Stimulated activated CD4-positive, alpha-beta T cell treated with anti-CD3 and anti-CD28 coated beads, Interleukin-12 subunit alpha, Interleukin-12 subunit beta, amount 100 ng/mL, for 48 hours (primary cell): ENCODE measurements at places on chromosomes 6 and 20.

DNA sequence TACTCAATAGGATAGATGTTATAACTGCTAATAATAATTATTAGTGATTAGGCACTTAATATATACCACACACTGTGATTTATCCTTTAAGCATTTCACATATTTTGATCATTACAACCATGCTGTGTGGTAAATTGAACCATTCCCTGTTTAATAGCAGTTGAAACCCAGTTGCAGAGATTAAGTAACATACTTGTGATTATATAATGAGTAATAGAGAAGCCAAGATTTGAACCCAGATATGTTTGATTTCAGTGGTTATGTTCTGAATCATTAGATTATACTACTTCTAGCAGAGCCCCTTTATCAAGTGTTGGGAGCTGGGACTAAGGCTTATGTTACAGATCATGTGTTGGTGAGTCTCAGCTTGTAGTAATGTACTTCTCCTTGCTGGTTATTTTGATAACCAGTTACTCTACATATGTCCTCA, 44.1 kb downstream of the STK4 start:
- no peak for DNase-seq

DNA sequence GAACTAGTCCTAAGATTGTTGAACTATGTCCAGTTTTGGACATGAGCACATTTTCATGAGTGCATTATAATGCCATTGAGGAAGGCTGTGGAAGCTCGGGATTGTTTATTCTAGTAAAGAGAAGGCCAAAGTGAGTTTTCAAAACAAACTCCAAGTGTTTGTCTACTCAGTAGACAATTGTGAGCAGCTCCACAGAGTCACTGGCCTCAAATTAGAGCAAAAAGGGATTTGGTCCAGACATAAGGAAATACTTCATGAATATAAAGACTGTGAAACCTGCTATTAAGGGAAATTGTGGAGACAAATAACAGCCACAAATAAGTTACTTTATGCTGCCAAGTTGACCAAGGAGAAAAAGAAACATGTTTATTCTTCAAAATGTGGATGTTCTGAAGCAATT, 42.6 kb upstream of the PREP start:
- no peak for DNase-seq

GRCh38 chr6:77926198-77926751, 273.4 kb downstream of the MEI4 start:
- DNase-seq, result no peak

DNA sequence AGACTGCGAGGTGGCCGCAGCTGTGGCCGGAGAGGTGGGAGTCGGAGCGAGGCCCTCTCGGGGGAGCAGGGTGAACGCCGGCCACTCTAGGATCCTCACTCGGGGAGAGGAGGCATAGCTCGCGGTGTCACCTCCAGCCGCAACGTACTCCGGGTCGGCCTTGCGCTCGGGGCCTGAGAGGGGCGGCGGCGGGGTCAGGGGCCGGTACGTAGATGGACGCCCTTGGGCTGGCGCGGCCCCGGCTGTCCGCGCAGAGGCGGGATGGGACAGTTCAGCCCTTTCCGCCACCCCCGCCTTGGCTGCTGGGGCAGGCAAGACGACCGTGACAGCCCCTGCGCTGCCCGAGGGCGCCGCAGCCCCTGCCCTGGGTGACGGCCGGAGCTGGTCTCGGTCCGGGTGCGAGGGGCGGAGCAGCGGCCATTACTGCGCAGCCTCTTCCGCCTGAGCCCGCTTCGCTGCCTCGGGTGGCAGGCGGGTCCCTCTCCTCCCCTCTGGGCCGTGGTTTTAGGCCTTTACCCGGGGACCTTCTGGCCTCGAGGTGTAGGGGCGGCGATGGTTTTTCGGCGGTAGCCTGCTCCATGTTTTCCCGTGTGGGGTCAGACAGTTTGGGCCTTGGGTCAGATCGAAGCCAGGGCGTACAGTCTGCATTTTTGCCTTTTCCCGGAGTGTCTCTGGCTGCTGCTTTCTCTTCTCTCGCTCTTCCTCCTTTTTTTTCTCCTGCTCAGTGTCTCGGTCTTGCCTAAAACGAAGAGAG, 405 bp downstream of the RNF146 start:
- peak; percentile 15 for DNase-seq

DNA sequence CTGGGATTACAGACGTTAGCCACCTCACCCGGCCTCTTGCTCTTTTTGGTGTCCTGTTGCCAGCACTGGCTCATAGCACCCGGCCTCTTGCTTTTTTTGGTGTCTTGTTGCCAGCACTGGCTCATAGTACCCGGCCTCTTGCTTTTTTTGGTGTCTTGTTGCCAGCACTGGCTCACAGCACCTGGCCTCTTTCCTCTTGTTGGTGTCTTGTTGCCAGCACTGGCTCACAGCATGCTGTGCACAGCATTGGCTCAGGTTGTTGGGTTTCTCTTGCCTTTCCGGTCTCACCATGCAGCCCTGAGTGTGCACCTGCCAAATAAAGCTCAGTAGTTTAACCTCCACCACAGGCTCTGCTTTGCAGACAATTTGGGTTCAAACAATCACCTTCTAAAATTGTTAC, 208.2 kb downstream of the THBS2 start:
- DNase-seq, result no peak

DNA sequence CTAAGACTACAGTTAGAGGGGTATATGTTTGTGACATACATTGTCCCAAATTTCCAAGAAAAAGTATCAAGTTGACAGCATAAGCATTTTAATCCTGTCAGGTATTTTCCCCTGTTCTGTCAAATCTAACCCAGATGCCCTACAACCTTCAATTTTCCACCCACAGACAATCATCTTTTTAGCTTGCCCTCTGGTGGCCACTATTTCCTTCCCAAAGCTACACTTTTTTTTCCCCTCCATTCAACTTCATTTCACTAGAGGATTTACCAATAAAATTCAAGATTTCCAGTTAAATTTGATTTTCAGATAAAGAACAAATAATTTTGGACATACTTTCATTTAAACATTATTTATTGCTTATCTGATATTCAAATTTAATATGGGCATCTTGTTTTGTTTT, 286.6 kb downstream of the TENT5A start:
- DNase-seq, result no peak

GRCh38 chr6:27280064-27280539, 32.0 kb downstream of the POM121L2 start:
- DNase-seq, result no peak

GRCh38 chr20:59064214-59064722, 21.7 kb upstream of the PRELID3B start:
- DNase-seq, result no peak

DNA sequence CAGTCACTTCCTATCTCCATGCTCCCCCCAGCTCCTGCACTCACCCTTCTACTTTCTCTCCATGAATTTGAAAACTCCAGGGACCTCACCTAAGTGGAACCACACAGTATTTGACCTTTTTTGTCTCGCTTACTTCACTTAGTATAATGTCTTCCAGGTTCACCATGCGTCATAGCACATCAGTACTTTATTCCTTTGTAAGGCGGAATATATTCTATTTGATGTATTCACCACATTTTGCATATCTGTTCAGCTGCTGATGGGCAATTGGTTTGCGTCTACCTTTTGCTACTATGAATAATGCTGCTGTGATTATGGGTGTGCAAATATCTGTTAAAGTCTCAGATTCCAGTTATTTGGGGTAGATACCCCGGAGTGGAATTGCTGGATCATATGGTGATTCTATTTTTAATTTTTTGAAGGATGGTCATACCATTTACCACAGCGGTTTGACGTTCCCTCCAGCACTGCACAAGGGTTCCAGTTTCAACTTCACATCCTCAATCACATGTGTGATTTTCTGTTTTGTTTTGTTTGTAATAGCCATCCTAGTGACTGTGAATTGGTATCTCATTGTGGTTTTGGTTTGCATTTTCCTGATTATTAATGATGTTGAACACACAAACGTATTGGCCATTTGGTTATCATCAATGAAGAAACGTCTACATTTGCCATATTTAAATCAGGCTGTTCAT, 20.3 kb upstream of the SYNDIG1 start:
- no peak for DNase-seq

- DNase-seq, result no peak
Measured at GRCh38 chr6:128351255-128351514, 169.2 kb downstream of the PTPRK start.

- peak; percentile 50 for DNase-seq
Measured at GRCh38 chr6:166097914-166098522, 69.6 kb downstream of the TBXT start.

GRCh38 chr6:113019176-113019575, 672.0 kb downstream of the RFPL4B start:
- no peak for DNase-seq

DNA sequence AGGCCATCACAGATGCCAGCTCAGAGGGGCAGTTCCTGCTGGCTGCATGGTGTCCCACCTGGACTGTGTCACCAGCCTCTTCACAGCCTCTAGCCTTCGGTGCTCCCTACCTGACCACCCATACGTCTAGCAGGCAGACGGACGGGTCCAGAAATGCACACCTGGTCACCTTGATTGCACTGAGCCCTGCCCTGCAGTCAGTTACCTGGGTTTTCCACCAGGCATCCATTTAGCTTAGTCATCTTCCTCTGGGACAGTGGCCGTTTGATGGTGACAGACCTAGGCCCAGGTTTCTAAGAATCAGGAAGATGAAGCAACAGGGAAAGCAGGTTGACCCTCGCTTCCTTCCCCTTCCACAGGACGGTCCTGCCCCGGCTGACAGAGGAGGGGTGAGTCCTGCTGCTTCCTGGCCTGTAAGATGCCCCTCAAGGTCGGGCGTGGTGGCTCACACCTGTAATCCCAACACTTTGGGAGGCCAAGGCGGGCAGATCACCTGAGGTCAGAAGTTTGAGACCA, 9.8 kb upstream of the BPI start:
- DNase-seq, result no peak

- DNase-seq, result no peak
Measured at GRCh38 chr6:106315765-106316374, 9.7 kb downstream of the ATG5 start.

- no peak for DNase-seq
Measured at GRCh38 chr20:58740356-58741308, 48.0 kb downstream of the NPEPL1 start.

- DNase-seq, result no peak
Measured at GRCh38 chr6:7341989-7342742, 29.2 kb upstream of the SSR1 start.

- no peak for DNase-seq
Measured at GRCh38 chr6:4640139-4640538, 136.1 kb upstream of the CDYL start.

DNA sequence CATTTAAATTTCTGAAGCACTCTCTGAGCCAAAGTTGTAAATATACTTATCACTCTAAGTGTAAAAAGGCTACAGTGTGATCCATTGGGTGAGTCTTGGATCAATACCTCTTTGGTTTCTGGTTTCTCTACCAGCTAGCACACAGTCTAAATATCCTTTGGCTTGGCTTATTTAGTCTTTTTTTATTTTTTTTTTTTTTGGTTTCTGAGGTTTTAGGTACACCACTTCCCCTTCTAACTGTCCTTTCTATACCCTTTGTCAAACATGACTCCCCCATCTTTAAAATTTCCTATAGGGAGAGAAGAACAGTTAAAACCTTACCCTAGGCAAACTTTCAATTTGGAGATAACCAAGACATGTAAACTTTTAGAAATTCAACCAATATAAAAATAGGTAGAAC, 379.0 kb downstream of the PHF3 start:
- DNase-seq, result no peak

GRCh38 chr6:13259393-13259792, 68.9 kb downstream of the TBC1D7 start:
- DNase-seq, result no peak

GRCh38 chr6:26500102-26500501, at the start of gene BTN1A1:
BTN1A1 (plus strand) TSS chr6:26500303; CDS start chr6:26501287, 984 bp downstream.
- no peak for DNase-seq

GRCh38 chr6:6277413-6277812, 43.0 kb downstream of the F13A1 start:
- no peak for DNase-seq

- DNase-seq, result no peak
Measured at GRCh38 chr6:38631186-38631783, 8.4 kb downstream of the BTBD9 start.

DNA sequence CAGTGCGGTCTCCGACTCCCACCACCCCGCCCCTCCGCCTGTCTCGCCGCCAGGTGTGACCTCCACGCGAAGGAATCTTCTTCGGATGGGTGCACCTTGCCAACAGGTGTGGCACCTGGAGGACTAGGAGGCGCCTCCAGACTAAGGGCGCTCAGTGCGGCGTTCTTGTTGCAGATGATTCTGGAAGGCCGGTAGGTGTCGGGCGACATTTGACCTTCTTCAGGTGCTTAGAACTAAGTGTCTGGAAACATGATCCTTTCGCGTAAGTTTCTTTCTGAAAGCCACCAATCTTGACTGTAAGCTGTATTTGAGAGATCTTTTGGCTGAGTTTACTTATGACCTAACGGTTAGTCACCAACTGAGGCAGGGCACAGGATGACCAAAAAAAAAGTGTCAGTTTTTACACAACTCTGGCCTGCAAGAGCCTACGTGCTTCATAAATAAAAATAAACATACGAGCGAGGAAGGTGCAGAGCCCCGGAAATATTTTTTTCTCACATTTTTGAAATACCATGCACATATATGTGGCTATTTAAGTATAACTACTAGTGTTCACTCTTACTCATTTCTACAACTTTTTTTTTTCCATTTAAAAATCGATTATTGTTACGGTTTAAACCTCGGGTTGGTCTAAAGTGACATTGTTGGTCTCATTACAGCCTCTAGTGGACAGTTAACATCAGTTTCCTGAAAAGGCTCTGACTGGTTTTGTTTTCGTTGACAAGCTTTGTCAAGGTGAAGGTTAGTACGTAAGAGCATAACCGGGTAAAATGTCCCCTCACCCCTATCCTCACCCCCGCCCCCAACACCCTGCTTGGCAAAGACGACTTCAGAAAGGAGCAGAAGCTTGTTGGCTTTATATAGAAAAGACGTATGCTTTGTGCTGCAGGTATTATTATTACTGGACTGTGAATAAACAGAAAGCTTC, 1.6 kb upstream of the ATXN1 start:
- peak; percentile 24 for DNase-seq

DNA sequence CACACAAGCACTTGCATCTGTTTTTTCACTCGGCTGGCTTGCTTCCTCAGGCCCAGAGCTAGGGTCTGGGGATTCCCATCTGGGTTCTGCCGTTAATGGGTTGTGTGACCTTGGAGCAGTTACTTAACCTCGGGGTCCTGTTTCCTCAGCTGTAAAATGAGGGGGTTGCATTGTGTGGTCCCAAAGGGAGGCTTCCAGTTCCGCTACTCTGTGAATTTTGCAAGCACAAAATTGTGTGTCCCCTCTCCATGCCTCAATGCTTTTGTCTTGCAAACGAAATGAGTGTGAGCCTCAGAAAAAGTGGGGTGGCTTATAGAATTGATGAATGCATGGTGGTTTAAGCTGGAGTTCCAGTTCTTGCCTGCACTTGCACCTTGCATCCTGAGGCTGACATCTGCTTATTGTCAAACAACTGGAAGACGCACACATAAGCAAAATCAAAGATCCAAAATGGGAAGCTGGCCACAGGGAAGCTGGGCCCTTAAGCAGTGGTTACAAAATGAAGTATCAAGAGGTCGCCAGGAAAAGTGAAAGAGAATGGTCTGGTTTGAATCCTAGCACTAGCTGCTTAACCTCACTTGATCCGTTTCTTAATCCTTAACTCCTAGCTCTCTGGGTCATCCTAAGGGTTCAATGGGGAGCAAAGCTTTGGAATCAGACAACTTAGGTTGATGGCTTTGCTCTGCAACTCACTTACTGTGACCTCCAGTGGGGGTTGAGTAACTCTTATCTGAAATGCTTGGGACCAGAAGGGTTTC, 490.6 kb downstream of the DHX35 start:
- DNase-seq, result no peak

GRCh38 chr6:170151321-170151771, 139.5 kb downstream of the DLL1 start:
- DNase-seq, result no peak

- DNase-seq, result no peak
Measured at GRCh38 chr20:17589161-17589834, 19.4 kb downstream of the DSTN start.

GRCh38 chr6:125827788-125828320, 37.1 kb downstream of the NCOA7 start:
- no peak for DNase-seq
